ENCODE measurements at places on chromosomes 12 and 14.

DNA sequence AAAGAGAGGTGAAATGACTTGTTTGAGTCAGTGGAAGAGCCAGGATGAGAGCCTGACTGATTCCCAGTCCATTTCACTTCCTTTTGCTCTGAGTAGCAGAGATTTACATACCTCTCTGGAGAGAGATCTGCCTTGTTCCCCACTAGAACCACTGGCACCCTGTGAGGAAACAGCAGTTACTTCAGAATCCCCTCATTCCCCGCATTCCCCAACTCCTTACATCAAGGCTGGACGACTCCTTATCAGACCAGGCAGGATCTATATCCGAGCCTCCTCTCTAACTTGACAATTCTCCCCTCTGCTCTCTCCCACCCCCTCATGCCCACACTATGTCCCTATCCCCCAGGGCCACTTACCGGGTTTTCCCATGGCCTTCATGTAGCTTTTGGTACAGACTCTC, 3.7 kb downstream of the RHEBL1 start:
- no peak for DNase-seq

DNA sequence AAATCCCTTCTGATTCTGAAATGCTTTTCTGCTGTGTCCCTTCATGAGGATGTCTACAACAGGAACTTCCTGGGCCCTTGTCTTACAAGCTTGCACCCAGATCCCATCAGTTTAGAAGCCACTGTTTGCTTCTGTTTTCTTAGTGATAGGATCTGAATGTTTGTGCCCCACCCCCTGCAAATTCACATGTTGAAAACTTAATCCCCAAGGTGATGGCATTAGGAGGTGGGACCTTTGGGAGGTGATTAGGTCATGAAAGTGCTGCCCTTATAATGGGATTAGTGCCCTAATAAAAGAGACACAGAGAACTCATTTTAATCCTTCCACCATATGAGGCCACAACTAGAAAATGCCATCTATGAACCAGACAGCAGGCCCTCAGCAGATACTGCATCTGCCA, 36.0 kb upstream of the GNPNAT1 start:
- no peak for DNase-seq

DNA sequence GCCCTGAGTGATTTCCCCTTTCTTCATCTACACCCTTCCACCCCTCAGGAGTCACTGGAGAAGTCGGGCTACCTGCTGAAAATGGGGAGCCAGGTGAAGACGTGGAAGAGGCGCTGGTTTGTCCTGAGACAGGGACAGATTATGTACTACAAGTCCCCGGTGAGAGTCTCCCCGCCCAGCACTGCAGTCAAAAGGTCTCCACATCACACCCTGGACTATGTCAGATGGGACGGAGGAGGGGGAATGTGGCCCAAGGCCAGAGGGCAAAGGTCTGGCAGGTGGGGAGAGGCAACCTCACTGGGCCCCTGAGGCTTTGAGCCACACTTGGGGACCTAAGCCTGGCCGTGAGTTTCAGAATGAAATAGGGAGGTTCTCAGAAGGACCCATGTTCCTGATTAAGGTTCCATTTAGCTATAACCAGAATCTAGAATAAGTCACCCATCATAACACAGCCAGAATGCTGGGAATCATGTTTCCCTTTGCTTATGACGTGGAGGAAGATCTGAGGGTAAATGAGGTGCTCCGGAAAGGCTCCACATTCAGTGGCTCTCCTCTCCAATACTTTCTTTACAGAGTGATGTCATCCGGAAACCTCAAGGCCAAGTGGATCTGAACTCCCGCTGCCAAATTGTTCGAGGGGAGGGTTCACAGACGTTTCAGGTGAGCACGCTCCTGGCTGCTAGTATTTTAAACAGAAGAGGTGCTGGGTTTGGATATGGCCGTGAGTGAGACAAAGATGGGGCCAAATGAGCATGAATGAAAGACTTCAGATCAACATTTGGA, 26.6 kb downstream of the PIGH start:
- DNase-seq = no peak

DNA sequence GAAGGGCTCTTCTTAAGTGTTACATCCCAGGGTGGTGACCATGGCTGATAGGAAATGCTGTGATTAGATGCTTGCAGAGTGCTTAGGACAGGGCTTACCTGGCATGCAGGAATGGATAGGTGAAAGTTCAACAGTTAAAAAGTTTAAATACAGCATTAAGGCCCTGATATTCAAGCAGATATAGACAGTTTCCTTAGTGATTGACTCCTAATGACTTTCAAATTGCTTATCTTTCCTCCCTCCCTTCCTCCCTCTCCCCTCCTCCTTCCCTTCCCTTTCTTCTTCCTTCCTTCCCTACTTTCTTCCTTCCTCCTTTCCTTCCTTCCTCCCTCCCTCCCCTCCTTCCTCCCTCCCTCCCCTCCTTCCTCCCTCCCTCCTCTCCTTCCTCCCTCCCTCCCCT, 244.6 kb upstream of the NOS1 start:
- DNase-seq = no peak

DNA sequence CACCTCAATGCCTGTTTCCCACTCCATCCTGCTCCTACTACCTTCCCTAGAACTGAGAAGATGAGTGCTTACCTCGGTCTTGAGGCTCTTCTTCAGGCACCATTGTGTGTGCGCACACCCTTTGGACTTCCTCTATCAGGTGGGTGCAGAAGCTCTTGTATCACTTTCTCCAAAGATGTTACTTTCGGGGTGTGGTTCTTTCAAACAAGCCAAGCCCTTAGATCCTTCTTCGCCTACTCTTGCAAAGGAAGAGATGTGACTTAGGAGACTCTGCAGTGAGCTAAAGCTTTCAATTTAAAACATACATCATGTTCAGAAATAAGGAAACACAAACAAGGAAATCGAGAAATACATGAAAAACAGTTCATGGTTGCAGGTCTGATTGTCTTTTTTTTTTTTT, at the start of gene CLEC4C:
TSS of gene CLEC4C (minus strand) at position 130 of the 400 bp plus-strand sequence. CDS start at position 103, 27 bp downstream.
- no peak for DNase-seq

All from RWPE1 (cell line).